Activated naive CD4-positive, alpha-beta T cell treated with anti-CD3 and anti-CD28 coated beads for 36 hours (primary cell): ENCODE measurements at places on chromosomes 12 and 14. TPM values are rescaled to one million over a fixed set of nuclear protein-coding genes. Genes with fewer than 3 reads are reported as not detected.

- H3K4me1 ChIP-seq = no peaks in the 10 kb centered on the region
- H3K36me3 ChIP-seq = no peaks in the 10 kb centered on the region
- no peak overlapping the region for H3K27ac ChIP-seq
- no peak for DNase-seq
- no peak overlapping the region for H3K4me3 ChIP-seq
- peaks cover 30% of the 10 kb centered on the region for H3K27me3 ChIP-seq
Observed at GRCh38 chr12:114740448-114740847, 56.5 kb upstream of the TBX3 start.

- H3K4me1 ChIP-seq = no peaks in the 10 kb centered on the region
- H3K4me3 ChIP-seq = no peak overlapping the region
- DNase-seq = no peak
- H3K27ac ChIP-seq = no peak overlapping the region
- no peaks in the 10 kb centered on the region for H3K36me3 ChIP-seq
Observed at GRCh38 chr12:87687362-87687761, 341.8 kb downstream of the C12orf50 start.

DNA sequence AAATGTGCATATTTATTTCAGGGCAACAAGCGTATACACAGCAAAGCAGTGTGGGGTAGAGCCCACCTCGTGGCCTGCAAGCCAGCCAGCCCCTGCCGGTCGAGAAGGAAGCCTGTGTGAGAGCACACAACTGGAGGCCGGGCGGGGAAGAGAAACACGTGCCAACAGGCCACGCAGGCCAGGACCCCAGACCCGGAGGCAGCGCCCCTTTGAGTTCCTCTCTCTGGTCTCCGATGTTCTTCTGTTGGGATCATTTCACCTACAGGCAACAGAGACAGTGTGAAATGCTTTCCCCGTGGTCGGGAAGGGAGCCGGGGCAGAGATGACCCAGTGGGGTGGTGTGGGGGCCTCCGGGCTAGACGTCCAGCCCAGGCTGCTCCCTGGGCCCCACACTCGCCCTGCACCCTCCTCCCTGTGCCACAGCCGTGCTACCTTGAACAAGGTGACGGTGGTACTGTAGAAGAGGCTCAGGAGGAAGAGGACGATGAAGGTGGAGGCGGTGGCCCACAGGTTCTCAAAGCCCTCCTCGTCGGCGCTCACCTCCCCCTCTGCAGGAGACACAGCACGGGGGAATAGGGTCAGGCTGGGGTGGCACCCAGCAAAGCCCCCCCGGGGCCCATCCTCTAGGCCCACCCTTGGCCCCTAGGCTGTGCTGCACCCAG, 325.5 kb downstream of the TMEM121 start:
- no peak overlapping the region for H3K27ac ChIP-seq
- no peaks in the 10 kb centered on the region for H3K4me1 ChIP-seq
- no peak for DNase-seq
- H3K27me3 ChIP-seq = no peaks in the 10 kb centered on the region

DNA sequence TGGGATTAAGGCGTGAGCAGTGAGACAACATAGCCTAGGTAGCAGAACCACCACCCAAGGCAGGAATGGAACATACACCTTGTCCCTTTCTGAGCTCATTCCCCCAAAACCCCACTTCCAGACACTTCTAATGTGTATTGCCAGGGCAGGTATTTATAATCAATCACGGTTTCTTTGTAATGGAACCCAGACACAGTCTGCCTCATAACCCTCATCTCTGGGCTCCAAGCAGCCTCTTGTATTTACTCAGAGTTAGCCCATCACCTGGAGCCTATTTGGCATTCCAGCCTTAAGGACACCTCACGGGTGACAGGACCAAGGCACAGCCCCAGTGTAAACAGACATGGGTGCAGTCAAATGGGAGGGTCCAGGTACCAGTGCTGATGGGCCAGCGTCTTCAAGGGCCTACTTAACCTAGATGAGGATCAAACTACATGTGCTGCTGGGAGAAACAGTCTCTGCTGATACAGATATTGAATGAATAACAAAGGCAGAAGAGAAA, 2.5 kb upstream of the HIGD1C start:
- H3K4me1 ChIP-seq = no peaks in the 10 kb centered on the region
- no peak overlapping the region for H3K27ac ChIP-seq
- H3K27me3 ChIP-seq = no peaks in the 10 kb centered on the region
- no peak for DNase-seq
- H3K4me3 ChIP-seq = no peak overlapping the region

- no peaks in the 10 kb centered on the region for H3K36me3 ChIP-seq
- H3K27ac ChIP-seq = peak overlapping the region; percentile 91
- no peaks in the 10 kb centered on the region for H3K27me3 ChIP-seq
Observed at GRCh38 chr14:73785336-73785833, 66.2 kb upstream of the PTGR2 start.

- peak overlapping the region; percentile 92 for H3K27ac ChIP-seq
- peaks cover 80% of the 10 kb centered on the region for H3K4me1 ChIP-seq
- DNase-seq = peak; percentile 62
- H3K27me3 ChIP-seq = no peaks in the 10 kb centered on the region
- H3K4me3 ChIP-seq = peak overlapping the region; percentile 28
Observed at GRCh38 chr12:64665514-64665913, 55.2 kb downstream of the RASSF3 start.

DNA sequence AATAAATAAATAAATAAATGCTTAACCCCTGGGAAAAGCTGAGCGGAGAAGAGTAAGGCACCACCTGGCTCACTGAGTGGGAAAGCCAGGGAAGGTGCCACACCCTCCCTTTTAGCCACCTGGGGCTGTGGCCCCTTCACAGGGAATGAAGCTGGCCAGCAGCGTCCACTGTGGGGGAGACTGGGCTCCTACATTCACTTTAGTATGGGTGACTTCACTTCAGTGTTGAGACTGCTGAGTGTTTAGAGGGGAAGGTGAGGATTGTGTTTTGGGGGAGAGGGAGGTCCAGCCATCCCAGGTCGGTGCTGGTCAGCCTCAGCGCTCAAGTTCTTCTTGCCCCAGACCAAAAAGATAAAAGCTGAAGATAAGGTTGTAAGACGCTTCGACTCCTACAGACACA, 1.6 kb downstream of the NAB2 start:
- peak overlapping the region; percentile 88 for H3K4me3 ChIP-seq
- H3K36me3 ChIP-seq = peaks cover 37% of the 10 kb centered on the region
- H3K27me3 ChIP-seq = no peaks in the 10 kb centered on the region
- peaks cover 65% of the 10 kb centered on the region for H3K4me1 ChIP-seq

- no peaks in the 10 kb centered on the region for H3K36me3 ChIP-seq
- no peak overlapping the region for H3K4me3 ChIP-seq
- peaks cover 23% of the 10 kb centered on the region for H3K27me3 ChIP-seq
Observed at GRCh38 chr12:69024413-69024812, 91.4 kb upstream of the CPM start.

DNA sequence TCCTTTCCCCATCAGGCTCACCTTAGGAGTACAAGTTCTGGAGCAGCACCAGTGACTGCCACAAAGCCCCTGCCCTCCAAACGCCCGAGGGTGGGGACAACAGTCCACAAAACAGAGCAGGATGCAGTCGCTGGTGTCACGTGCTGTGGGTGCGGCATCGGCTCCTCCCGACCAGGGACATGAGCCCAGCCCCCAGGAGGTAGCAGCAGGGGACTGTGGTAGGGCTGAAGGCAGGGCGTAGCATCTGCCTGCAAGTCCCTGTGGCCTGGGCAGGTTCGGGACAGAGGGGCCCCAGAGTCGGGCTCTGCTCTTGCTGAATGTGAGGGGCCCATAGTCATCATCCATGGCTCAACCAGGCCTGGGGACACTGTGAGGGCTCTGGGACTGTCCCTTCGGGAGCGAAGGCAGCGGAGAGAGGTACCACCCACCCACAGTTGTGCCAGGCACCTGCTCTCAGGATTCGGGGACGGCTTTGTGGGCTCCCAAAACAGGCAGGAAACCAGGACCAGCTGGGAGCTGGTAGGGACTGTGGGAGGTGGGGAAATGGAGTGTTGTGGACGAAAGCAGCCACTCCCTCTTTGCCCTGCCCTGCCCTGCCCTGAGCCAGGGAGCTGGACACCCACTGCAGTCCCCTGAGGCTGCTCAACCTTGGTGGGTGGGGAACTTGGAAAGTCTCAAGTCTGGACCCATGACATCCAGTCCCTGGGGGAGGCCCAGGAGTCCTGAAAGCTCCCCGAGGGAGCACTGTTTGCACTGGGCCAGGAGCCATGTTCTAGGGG, 30.7 kb downstream of the FBRSL1 start:
- H3K27me3 ChIP-seq = no peaks in the 10 kb centered on the region
- peaks cover 20% of the 10 kb centered on the region for H3K36me3 ChIP-seq
- no peak overlapping the region for H3K27ac ChIP-seq
- peaks cover 9% of the 10 kb centered on the region for H3K4me1 ChIP-seq
- H3K4me3 ChIP-seq = no peak overlapping the region
- no peak for DNase-seq

TPPP2 gene
- not detected for total RNA-seq

RBMS2 gene
- 5.1 TPM for total RNA-seq

HOXC4 gene
- 0.12 TPM for total RNA-seq

SMARCC2 gene
- total RNA-seq = 75.8 TPM

VRTN gene
- not detected for total RNA-seq

PTCSC3 gene
- not detected for total RNA-seq

KRT3 gene
- not detected for total RNA-seq
